A549 treated with Hydrocortisone at 1 μM for 4 hours (cell line): ENCODE measurements at places on chromosomes 7 and 10. TPM values are rescaled to one million over a fixed set of nuclear protein-coding genes. Genes with fewer than 3 reads are reported as not detected.

The GPR22 gene
- total RNA-seq: not detected in 5 replicates

The CLRN3 gene
- not detected in 5 replicates for total RNA-seq

The NACAD gene
- total RNA-seq: 0.22 to 0.37 TPM (median 0.31 TPM) in 5 replicates

The CFAP70 gene
- total RNA-seq: 0.10 to 0.18 TPM (median 0.12 TPM) in 5 replicates

The TMEM72 gene
- not detected in 5 replicates for total RNA-seq

The ASB10 gene
- not detected in 5 replicates for total RNA-seq

The VSTM2A gene
- not detected in 5 replicates for total RNA-seq
